ENCODE measurements at places on chromosomes 2 and 18.

GRCh38 chr2:112184121-112184520, 45.9 kb downstream of the FBLN7 start:
- DNase-seq, result no peak

DNA sequence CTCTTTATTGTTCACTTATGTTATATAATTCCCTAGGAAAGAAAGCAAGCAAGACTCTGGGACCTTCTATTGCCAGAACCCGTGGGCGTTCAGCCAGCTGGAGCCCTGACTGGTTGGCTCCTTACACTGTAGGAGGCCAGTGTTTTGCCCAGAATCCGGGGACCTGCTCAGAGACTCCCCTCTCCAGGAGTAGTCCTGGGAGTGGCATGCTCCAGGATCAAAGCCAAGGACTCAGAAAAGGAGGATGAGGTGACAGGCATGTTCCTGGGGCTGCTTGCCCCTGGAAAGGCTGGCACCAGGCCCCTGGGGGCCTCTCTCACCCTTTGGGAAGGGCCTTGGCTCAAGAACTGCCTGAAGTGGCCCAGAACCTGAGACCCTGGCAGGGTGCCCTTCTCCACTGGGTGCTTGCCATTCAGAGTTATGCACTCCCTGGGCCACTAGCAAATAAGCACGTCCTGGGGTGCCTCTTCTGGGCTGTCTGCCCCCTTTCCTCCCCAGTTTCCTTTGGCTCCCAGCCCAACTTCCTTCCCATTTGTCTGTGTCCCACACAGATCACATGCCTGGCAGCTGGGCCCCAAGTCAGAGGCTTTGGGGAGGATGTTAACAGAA, 19.6 kb upstream of the KIF3C start:
- no peak for DNase-seq

DNA sequence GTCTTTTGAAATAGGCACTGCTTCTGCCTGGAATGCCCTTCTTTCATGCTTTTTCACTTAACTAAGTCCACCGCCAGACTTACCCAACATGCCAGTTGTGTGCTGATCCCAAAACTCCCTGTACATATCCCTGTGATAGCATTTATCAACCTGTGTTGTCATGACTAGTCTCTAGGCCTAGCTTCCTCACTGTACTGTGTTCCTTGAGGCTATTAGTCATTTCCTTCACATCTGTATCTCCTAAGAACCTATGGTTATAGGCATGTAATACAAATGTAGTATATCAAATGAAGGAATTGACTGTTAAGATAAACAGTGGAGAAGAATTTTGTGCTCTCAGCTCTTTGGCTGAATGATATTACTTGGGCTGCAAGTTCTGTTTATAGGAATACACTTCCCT, 184.3 kb downstream of the CYRIA start:
- no peak for DNase-seq

- no peak for DNase-seq
Measured at GRCh38 chr2:16277117-16277516, 336.8 kb downstream of the MYCN start.

- DNase-seq, result no peak
Measured at GRCh38 chr2:10002681-10003080, 40.7 kb upstream of the KLF11 start.

- no peak for DNase-seq
Measured at GRCh38 chr2:120875431-120875830, 139.8 kb downstream of the GLI2 start.

DNA sequence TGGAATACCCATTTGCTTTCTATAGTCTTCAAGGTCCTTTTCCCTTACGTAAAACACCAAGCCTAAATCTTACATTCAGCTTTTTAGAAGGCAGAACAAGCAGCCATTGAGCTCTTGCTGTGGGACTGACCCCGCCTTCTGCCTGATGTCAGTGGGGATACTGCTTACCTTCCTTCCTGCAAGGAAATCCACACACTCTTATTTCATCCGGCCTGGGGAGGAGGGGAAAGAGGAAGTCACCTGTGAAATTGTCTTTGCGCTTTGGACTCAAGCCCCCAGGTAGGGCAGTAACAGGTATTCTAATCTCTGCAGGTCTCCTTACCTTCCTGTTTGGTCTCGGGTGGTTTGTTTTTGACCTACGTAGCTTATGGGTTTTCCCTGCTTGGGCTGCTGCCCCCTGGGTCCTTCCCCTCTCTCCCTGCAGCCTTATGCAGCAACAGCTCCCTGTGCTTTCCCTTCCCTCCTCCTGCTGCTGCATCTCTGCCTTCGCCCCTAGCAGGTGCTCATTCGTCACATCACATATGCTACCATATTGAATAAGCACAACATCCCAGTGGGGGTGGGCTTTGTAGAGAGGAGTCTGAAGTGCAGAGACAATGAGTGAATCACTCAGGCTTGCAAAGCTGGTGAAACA, 402.5 kb upstream of the TRIB2 start:
- DNase-seq, result no peak

- no peak for DNase-seq
Measured at GRCh38 chr18:56823986-56824565, 172.9 kb downstream of the WDR7 start.

GRCh38 chr2:10469301-10469700, 21.2 kb upstream of the ODC1 start:
- no peak for DNase-seq

GRCh38 chr18:58391231-58391825, 237.6 kb downstream of the ALPK2 start:
- DNase-seq, result no peak

GRCh38 chr2:98569197-98569793, 39.0 kb downstream of the COA5 start:
- peak; percentile 69 for DNase-seq

DNA sequence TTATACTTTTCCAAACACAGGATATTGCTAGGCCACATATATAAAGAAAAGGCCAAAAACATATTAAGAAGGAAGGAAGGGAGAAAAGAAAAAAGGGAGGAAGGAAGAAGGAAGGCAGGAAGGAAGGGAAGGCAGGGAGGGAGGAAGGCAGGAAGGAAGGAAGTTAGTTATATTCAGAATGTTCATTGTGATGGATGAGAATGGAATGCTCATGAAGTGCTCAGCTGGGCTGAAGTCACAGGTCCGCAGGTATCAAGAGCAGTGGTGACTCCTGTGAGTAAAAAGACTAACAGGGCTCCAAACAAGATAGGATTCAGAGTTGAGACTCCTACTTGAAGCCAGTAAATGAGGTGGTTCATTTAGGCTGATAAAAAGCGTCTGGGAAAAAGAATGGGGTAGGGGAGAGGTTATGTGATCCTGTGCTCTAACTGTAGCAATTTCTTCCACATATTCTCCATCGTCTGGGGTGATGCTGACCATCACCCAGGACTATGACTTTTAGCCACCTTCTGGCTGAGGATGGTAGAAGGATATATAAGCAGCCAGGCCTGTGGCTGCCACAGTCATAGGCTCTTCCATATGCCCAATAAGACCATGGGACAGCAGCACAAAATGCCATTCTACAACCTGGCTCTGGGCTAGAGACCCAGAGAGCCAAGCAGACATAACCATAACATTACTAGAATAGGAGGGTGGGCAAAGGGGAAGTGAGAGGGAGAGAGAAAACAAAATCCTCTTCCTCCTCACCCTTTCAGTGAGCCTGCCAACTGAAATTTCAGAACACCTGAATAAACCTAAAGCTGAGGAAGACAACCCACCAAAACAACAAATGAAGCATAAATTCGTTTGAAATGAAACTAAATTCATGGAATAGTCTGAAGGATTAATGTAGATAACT, 173.2 kb downstream of the MYO3B start:
- no peak for DNase-seq

DNA sequence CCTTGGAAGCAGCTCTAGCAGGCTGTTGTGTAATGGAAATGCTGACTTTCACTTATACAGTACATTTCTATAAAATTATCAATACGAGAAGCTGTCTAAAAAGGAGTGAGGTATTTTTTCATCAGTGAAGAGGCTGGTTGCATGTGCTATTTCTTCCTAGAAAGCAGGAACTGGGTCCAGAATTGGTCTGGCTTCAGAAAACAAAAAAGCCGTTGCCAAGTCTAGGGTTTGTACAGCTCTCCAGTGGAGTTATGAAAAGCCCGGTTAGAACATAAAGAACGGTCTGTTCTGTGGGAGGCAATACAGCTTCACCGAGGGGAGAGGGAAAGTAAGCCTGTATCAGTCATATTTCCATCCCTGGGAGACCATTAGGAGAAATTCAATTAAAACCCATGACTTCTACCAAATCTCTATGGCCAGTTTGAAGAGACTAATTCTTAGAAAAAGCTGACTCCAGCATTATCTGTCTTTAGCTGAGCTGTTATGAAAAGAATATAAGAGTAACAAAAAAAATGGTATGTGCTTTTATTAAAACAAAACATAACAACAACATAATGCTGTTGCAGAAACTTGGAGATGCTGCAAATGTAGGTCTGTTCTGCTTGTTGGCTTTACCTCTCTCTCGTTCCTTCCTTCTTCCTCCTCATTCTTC, 217.0 kb downstream of the CMPK2 start:
- DNase-seq, result no peak

GRCh38 chr2:121667618-121668017, 18.4 kb upstream of the CLASP1 start:
- no peak for DNase-seq

- no peak for DNase-seq
Measured at GRCh38 chr2:240626531-240627300, 1.4 kb downstream of the GPR35 start.

DNA sequence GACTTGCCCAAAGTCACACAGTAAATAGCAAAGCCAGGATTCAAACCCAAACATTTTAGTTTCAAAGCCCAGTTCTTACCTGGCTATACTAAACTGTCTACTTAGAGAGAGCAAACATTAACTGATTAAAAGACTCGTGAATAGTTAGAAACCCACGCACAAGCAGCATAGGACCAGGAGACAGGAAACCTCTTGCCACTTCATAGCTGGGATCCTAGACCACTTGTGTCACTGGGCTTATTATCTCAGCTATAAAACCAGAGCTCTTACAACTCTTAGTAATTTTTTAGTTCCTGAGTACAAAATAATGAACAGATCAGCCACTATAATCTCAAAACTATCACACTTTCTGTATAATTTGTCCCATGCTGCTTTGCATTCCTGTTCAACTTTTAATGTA, 2.4 kb upstream of the AAK1 start:
- DNase-seq, result no peak

DNA sequence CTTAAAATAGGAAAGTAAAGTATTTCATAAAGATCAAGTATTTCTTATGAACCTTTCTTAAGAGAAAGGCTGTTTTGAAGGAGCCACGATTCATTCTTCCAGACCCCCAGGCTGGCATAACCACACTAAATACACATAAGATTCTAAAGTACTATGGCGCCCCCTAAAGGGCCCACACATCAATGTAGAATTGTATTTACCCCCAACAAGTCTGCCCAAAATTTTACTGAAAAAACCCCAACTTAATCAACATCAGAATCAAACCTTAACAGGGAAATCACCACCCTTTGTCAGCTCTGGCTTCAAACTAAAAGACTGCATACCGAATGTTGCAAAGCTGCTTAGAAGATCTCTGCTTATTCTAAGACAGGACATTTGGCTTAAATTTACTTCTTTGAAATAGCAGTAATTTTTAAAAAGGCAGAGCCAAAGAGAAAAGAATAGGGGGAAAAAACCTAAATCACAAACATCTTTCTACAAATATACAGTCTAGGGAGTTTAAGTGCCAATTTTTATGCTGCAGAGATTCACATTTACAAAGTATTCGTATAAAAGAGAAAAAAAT, 20.4 kb upstream of the BCL2 start:
- no peak for DNase-seq

Data from activated CD8-positive, alpha-beta memory T cell treated with anti-CD3 and anti-CD28 coated beads for 1 hour (primary cell).